NCI-H1105 treated with DMSO at 0.1 percent for 48 hours (cell line): ENCODE measurements at places on chromosomes 3 and 15.

- no peak for DNase-seq
Observed at GRCh38 chr3:30241721-30242120, 364.7 kb upstream of the TGFBR2 start.

DNA sequence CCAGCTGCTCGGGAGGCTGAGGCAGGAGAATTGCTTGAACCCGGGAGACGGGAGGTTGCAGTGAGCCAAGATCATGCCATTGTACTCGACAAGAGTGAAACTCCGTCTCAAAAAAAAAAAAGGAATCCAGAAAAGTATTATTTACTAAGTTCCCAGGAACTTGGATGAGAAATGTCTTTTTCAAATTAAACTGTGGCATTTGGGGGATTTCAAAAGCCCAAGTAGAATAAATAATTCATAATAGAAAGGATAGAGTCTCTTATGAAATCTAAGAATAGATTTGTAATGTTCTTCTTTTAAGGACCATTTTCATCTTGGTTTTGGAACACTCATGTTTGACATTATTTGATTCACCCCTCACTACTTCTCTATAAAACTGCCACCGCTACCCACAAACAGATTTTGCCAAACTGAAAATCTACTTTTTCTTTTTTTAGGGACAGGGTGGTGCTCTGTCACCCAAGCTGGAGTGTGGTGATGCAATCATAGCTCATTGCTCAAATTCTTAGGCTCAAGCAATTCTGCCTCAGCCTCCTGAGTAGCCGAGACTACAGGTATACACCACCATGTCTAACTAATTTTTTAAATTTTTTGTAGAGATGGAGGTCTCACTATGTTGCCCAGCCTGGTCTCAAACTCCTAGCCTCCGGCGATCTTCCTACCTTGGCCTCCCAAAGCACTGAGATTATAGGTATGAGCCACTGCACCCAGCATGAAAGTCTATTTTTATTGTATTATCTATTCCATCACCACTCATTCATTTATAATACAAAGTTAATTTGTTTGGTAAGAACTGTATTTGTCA is 99.3 kb downstream of the SENP2 start:
- no peak for DNase-seq

DNA sequence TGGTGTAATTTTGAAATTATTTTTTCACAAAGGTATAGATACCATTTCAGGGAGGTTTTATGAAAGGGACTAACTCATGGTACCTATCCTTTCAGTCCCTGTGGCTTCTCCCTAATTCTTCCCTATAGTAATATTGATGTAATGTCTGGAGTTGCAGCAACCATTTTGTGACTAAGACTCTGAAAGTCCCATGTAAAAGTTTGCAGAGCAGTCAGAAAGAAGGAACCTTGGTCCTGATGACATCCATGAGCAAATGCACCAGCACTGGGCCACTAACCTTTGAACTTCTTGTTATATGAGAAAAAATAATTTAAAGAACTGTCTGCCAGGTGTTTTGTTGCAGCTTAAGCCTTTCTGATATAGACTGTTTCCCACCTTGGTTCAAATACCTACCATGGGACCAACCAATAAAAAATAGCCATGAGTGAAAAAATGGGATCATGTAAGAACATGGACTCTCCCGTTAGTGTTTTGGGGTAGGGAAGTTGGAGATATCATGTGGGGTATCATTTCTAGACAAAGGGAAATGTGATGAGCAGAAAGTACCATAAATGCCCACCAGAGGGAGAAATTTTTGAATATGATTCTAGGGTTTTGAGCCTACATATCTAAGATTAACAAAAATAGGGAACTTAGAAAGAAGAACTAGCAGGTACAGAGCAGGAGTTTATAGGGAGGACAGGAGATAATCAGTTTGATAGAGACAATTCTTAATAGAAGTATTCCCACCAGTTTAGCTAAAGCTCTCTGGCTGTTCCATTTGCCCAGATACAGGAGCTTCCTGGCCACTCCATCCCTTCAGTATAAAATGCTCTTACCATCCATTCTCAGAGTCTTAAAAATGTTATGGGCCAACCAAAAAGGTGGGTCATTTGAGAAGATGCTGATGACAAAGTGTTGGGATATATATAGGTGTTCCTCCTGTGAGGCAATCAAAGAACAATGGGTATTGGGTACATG is 3.4 kb upstream of the CPOX start:
- peak; percentile 30 for DNase-seq

DNA sequence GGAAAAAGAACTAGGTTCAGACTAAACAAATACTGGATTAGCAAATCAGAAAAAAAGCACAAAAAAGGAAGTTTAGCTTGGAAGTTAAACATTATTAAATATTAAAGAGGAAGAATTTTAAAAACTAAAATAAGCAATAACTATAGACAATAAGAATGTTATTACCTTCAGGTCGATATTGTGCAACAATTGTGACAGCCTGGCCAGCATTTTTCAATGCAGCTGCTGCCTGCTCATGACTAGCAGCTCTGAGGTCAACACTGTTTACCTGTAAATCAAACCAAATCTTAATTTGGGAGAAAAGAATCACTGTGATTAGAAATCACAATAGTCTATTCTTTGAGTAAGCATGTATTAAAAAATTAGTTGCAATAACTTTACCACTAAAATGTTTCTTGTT is 75.1 kb upstream of the MELTF start:
- DNase-seq = no peak

GRCh38 chr3:183428447-183429211 is at the start of gene MCF2L2:
MCF2L2 (minus strand) TSS chr3:183428619; CDS start chr3:183427977, 642 bp downstream.
- DNase-seq = peak; percentile 84

- peak; percentile 50 for DNase-seq
Observed at GRCh38 chr3:102206511-102207031, 228.2 kb upstream of the ZPLD1 start.

- peak; percentile 61 for DNase-seq
Observed at GRCh38 chr3:64088408-64089205, 65.3 kb upstream of the PSMD6 start.

DNA sequence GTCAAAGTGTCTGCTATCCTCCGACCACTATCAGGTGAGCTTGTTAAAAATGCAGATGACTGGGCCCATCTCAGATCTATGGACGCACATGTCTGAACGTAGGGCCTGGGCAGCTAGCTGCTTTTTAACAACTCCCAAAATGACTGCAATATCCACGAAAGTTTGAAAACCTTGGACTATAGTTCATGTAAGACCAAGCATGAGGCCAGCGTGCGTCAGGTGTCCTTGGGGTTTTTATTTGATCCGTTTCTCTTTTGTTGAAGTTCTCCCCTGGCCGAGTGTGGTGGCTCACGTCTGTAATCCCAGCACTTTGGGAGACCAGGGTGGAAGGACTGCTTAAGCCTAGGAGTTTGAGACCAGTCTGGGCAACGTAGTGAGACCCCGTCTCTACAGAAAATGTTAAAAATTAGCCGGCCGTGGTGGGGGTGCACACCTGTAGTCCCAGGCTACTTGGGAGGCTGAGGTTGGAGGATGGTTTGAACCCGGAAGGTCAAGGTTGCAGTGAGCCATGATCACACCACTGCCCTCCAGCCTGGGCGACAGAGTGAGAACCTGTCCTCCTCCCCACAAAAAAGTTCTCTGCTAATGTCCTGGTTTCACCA is 9.5 kb downstream of the SLC51A start:
- no peak for DNase-seq

DNA sequence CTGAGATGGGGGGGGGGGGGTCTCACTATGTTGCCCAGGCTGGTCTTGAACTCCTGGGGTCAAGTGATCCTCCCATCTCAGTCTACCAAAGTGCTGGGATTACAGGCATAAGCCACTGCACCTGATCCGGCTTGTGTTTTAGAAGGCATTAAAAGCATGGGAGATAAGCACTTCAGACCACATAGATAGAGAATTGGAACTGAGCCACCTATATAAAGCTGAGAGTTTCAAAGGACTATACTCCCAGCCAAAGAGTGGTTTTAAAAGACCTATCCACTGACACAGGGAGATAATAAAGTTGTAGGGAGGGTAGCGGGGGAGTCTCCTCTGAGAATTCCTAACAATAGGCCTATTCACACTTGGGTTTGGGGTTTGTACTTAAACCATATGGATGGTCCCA is 34.8 kb downstream of the DENND4A start:
- no peak for DNase-seq

DNA sequence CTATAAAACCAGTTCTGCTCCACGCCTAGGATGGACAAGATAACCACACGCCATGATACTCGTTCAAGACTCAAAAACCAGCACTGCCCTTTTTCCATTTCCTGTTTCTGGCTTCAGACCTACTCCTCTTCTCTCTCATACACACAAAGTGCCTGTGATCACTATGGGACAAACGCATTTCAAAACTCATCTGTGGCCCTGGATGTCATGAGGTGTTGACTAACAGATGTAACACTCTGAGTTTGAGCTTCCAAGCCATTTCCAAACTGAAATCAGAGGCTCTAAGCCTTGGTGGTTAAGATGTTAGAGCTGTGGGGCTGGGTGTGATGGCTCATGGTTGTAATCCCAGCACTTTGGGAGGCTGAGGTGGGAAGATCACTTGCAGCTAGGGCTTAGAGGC is 55.7 kb upstream of the LMOD3 start:
- DNase-seq = no peak

GRCh38 chr15:94255540-94255939 is 24.2 kb downstream of the MCTP2 start:
- DNase-seq = no peak

- no peak for DNase-seq
Observed at GRCh38 chr3:31840252-31840651, 140.8 kb downstream of the OSBPL10 start.

DNA sequence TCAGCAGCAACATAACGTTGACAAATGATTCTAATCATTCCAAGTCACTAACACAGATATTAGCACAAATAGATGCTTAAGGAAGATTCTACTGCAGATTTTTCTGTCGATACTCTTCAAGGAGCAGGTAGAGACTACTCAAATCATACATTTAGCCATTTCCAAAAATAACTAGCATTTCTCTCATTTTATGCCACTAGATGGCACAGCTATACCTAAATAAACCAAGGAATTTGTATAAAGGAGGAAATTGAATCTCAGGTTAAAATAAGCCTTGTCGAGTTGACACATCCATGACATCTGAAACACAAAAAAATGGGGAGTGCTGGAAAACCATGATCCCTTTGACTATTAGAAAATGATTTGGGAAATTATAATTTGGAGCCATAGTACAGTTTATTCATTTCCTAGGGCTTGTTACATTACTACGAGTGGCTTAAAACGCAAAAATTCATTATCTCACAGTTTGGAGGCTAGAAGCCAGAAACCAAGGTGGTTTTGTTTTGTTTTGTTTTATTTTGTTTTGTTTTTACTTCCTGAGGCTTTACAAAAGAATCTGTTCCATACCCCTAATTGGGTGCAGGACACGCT is 59.5 kb upstream of the STRIT1 start:
- peak; percentile 75 for DNase-seq

DNA sequence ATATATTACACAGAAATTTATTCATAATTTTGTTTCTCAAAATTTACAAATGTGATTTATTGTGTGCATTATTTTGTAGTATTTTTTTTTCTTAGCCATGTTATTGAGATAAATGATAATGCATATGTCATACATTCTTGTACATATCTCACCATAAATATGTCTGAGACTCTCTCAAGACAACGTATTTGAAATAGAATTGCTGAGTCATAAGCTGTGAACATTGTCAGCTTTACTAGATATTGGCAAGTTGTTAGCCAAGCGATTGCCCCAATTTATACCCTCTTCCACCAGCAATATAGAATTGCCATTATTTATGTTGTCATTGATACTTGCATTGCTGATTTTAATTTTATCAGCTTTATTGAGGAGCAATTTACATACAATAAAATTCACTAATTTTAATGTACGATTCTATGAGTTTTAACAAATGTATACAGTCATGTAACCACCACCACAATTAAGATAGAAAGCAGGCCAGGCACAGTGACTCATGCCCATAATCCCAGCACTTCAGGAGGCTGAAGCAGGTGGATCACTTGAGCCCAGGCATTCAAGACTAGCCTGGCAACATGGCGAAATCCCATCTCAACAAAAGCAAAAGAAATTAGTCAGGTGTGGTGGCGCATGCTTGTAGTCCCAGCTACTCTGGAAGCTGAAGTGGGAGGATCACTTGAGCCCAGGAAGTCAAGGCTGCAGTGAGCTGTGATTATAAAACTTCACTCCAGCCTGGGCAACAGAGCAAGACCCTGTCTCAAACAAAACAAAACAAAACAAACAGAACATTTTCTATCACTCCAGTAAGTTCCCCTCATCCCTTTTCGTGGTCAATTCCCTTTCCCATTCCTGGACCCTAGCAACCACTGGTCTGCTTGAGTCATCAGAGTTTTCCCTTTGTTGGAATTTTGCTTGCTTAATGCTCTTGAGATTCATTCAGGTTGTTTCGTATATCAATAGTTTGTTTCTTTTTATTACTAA is 373.1 kb downstream of the MFSD1 start:
- no peak for DNase-seq

DNA sequence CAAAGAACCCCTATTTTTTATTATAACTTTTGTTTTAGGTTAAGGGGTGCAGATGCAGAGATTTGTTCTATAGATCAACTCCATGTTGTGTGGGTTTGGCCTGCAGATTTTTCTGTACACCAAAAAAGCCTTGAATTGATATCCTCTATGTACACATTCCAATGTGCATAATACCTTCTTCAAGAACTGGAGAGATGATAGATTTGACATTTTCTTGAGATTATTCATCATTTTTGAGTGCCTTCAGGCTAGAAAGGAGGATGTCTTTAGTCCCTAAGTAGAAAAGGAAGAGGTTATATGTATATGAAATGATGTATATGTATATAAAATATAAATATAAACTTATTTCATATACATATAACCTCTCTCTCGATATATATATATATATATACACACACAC is 1190.0 kb upstream of the ALCAM start:
- DNase-seq = no peak

DNA sequence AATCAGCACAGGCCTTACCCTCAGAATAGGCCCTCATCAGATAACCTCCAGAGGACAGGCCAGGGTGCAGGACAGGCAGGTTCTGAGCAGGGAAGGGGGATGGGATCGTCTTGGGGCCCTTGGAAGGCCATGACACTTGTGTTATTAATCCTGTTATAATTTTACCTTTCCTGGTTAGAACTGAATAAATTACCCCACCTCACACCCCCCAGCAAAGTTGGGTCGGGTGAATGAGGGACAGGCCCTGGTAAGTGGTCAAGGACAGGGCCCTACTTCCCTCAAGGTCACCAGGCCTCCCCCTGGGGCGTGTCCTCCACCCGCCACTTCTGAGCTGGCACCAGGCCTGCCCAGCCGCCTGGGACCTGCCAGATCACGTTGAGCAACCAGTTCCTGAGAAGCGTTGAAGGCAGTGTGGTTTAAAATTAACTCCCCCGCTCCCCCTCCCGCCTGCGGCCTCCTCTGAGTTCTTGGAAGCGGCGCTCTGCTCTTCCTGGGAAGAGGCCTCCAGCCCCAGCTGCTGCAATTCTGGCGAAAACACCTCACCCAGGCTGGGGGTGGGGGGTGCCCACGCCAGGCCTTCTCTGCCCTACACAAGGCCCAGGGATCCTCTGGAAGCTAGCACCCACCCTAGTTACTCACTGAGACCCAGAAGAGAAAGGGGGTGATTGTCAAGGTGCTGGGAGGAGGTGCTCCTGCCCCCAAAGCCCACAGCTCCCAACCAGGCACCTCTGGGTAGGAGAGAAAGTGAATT is 10.6 kb downstream of the CISH start:
- DNase-seq = peak; percentile 80
